ENCODE measurements at places on chromosomes 6 and 20. TPM values are rescaled to one million over a fixed set of nuclear protein-coding genes. Genes with fewer than 3 reads are reported as not detected.
A peak's percentile ranks its signal among the peaks of the same experiment; 100 is the strongest.

GRCh38 chr6:44569931-44570385 is 182.5 kb downstream of the CDC5L start:
- no peak overlapping the region for H3K4me3 ChIP-seq
- H3K27ac ChIP-seq, result peak overlapping the region; percentile 42
- H3K36me3 ChIP-seq, result no peaks in the 10 kb centered on the region
- no peaks in the 10 kb centered on the region for H3K27me3 ChIP-seq
- H3K4me1 ChIP-seq, result no peaks in the 10 kb centered on the region

- H3K36me3 ChIP-seq, result no peaks in the 10 kb centered on the region
- no peaks in the 10 kb centered on the region for H3K4me1 ChIP-seq
- H3K4me3 ChIP-seq, result no peak within 1 kb of the TSS
- no peak within 1 kb of the TSS for H3K27ac ChIP-seq
- no peak for DNase-seq
Observed at GRCh38 chr20:45629496-45630100, at the start of gene WFDC10A. WFDC10A (plus strand) TSS chr20:45629739; CDS start chr20:45629814, 75 bp downstream.

DNA sequence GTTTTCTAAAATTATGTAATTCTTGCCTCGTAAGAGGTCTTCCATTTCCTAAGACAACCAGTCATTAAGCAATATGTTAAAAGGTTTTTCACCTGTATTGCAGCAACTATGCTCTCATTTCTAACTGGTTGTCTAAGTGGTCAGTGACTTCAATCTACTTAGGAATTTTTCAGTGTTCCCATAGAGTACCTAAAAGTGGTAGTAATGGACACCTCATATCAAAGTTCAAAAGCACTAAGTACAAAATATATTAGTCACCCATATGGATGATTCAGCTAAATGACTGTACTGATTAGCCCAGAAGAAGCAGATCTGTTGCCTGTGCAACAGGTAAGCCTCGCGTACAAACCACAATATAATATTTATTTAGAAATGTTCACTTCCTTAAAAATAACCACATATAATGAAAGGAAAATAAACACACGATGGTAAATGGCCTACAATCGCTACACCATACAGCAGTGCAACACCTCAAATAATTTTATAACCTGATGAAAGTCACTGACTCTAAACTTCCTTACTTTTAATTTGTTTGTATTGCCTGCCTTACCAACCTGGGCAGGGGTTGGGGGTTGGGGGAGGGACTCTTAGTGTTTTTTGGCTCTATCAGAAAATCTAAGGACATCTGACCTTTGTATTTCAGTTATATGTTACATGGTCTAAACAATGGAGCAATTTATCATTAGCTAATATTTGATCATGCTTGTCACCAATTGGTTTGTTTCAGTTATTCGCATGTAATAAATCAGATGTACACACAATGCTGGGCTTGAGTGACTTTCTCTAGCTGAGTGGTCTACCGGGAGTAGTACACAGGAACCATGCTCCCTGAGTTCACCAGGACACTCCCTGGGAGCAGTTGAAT is 105.9 kb downstream of the HIVEP2 start:
- H3K27me3 ChIP-seq, result no peaks in the 10 kb centered on the region
- no peak for DNase-seq
- no peaks in the 10 kb centered on the region for H3K36me3 ChIP-seq
- H3K4me1 ChIP-seq, result peaks cover 22% of the 10 kb centered on the region

DNA sequence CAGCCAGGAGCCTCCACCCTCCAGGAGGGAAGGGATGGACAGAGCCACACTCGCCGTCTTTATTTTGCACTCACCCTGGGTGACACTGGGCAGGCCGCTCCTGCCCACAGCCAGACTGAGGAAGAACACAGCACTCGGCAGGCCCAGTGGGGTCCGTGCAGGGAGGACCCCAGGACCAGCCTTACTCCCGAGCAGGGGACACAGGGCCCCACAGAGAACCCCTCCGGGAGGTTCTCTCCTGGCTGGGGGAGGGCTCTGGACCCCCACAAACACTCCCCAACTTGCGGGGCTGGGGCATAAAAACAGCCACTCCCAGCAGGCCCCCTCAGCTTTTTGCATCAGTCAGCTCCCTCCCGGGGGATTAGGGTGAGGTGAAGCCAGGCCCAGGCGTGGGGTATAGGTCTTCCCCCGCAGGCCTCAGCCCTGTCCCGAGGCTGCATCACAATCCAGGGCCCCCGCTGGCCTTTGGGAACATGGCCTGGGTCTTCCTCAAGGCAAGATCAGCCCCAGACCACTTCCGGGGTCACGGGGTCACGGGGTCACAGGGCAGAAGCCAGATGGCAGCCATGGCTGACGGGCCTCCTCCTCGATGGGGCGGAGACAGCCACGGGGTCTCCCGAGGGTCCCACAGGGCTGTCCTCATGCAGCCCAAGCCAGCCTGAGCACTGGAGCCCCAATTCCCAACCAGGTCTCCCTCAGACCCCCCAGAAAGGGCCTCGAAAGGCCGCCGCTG is 3.2 kb downstream of the TNFRSF6B start:
- H3K27ac ChIP-seq, result peak overlapping the region; percentile 38
- H3K36me3 ChIP-seq, result no peaks in the 10 kb centered on the region
- H3K4me3 ChIP-seq, result no peak overlapping the region
- peak; percentile 45 for DNase-seq
- H3K4me1 ChIP-seq, result peaks cover 9% of the 10 kb centered on the region

DNA sequence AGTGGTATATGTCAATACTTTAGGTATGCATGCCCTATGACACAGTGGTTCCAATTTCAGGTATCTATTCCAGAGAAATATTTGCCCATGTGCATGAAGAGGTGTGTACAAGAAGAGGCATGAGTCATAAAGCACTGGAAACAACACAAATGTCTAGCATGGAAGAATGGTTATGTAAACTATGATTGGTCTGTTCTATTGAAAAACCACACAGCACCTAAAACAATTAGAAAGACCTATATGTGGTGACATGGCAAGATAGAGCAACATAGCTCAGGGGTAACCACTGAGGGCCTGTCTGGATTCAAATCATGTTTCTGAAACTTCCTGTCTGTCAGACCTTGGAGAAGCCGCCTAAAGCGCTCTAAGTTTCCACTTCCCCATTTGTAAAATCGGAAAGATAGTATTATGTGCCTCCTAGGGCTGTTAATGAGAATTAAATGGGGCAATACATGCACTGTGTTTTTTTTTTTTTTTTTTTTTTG is 76.0 kb upstream of the SHLD1 start:
- H3K4me3 ChIP-seq, result no peak overlapping the region
- no peaks in the 10 kb centered on the region for H3K4me1 ChIP-seq
- H3K36me3 ChIP-seq, result no peaks in the 10 kb centered on the region
- H3K27ac ChIP-seq, result no peak overlapping the region

DNA sequence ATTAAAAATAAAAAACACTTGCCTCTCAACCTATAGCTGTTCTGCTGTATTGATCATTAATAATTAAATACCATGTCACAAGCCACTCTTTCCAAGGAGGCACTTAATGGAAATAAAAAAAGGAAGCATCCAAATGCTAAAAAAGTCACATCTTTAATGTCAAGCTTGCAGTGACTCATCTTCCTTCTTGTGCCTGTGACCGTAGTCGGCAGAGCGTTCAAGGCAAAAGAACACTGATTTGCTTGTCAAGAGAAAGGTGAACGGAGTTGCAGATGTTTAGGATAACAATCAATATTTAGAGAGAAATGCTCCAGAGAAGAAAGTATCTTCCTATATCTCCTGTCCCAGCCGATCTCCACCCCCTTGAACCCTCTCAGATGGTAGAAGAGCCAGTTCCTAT is 341.0 kb upstream of the OPRM1 start:
- no peaks in the 10 kb centered on the region for H3K27me3 ChIP-seq
- H3K27ac ChIP-seq, result no peak overlapping the region
- no peaks in the 10 kb centered on the region for H3K36me3 ChIP-seq

DNA sequence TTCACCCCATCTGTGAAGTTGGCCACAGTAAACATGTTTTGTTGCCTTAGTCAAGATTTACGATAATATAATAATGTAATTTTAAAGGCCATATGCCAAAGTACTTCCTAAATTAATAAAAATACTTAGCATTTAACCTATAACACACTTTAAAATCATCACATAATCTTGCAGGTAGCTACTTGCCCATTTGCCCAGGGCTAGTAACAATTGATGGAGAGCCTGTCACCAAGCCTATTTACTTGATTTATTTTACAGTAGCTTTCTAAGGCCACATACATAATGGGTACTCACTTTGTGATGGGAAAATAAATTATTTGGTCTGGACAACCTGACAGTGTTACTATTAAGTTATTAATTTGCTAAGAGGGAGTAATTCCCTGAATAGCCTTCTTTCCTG is 14.5 kb downstream of the BTBD9 start:
- H3K4me1 ChIP-seq, result no peaks in the 10 kb centered on the region
- H3K27ac ChIP-seq, result no peak overlapping the region
- H3K36me3 ChIP-seq, result no peaks in the 10 kb centered on the region
- no peaks in the 10 kb centered on the region for H3K27me3 ChIP-seq

GRCh38 chr6:38319256-38320212 is 320.2 kb downstream of the BTBD9 start:
- no peaks in the 10 kb centered on the region for H3K36me3 ChIP-seq
- no peak for DNase-seq
- H3K27me3 ChIP-seq, result no peaks in the 10 kb centered on the region
- no peak overlapping the region for H3K27ac ChIP-seq
- no peak overlapping the region for H3K4me3 ChIP-seq

GRCh38 chr6:138948004-138948403 is 40.0 kb downstream of the REPS1 start:
- no peak for DNase-seq
- H3K27ac ChIP-seq, result no peak overlapping the region
- no peaks in the 10 kb centered on the region for H3K27me3 ChIP-seq
- no peaks in the 10 kb centered on the region for H3K4me1 ChIP-seq

DNA sequence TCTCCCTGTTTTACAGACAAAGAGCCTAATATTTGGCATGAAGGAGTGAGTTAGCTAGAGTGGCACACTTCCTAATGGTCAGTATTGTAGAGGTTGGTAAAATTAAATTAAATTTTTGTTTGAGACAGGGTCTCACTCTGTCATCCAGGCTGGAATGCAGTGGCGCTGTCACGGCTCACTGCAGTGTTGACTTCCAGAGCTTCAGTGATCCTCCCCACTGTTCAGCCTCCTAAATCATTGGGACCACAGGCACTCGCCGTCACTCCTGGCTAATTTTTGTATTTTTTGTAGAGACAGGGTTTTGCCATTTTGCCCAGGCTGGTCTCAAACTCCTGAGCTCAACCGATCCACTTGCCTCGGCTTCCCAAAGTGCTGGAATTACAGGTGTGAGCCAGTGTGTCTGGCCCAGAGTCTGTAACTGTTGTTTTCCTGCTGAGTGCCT is 70.9 kb downstream of the SCAND1 start:
- no peaks in the 10 kb centered on the region for H3K4me1 ChIP-seq
- peak overlapping the region; percentile 61 for H3K27ac ChIP-seq
- no peak for DNase-seq
- H3K4me3 ChIP-seq, result no peak overlapping the region
- peaks cover 4% of the 10 kb centered on the region for H3K36me3 ChIP-seq

DNA sequence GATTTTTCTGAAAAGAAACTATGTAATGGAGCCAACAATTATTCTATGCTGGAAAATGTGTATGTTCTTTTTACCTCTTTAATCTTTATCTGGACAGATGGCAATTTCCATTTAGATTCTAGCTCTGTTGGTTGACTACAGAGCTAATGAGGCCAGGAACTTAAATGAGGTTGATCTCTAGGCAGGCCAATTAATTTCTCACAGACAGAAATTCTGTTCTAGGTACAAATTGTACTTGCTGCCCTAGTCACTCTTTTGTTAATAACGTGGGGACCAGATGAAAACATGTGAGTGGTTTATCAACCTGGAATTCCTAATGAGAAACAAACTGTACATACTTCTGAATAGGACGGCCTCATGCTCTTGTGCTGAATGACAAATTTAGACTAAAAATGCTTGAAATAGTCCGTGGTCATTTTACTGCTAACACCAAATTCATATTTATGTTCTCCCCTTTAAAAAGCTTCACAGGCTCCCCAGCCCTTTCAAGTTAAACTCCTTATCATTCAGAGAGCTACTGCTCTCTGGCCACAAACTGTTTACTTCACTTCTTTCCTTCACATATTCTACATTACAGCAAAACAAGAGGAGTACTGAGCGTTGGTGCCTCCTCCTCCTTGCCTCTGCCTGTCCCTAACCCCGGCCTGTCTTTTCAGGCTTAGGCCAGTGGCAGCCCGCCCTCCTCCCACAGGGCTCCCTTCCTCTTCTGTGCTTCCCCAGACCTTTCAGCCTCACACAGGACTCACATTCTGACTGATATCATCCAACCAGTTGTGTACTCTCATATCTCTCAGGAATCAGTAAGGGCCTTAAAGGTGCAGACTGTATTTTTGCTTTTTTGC is 41.4 kb downstream of the DTNBP1 start:
- H3K27ac ChIP-seq, result peak overlapping the region; percentile 40
- no peaks in the 10 kb centered on the region for H3K27me3 ChIP-seq
- no peak overlapping the region for H3K4me3 ChIP-seq

GRCh38 chr6:129893640-129894039 is 32.5 kb upstream of the TMEM244 start:
- no peaks in the 10 kb centered on the region for H3K27me3 ChIP-seq
- no peak overlapping the region for H3K4me3 ChIP-seq
- no peak overlapping the region for H3K27ac ChIP-seq
- H3K4me1 ChIP-seq, result no peaks in the 10 kb centered on the region

DNA sequence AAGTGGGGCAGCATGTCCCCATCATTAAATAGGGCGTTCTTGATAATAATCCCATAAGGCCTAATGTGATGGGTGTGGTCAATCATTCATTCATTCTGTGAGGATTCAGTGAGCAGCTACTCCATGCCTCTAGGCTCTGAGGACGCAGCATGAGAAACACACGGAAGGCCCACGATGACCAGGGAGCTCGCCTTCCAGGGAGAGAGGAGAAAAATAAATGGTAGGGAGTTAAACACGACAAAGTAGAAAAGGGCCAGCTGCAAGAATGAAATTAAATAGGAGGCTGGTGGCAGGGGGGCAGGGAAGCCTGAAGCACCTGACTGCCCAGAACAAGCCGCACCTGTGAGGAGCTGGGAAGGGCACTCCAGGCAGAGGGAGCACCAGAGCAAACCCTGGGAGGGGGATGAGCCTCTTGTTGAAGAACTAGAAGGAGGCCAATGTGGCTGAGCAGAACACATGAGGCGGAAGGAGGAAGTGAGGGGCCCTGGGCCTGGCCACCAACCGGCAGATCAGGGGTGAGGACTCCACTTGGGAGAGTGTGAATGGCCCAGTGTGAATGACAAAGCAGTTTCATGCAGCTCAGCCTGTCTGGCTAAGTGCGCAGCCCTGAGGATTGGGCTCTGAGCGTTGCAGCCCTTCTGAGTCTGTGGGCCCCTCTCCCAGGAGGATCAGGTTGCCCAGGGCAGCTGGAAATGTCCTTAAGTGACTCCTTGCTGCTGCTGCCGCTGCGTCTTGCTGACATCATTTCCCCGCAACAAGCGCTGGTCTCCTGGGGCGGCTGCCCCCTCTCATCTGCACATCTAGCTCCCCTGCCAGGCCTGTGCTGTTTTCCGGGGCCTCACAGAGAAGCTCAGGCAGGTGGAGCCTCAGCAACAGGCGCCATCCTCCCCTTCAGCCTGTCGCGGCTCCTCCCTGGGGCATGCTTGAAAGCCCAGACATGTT is 99.9 kb downstream of the CDH26 start:
- H3K4me3 ChIP-seq, result no peak overlapping the region
- DNase-seq, result no peak
- no peak overlapping the region for H3K27ac ChIP-seq
- H3K27me3 ChIP-seq, result no peaks in the 10 kb centered on the region

The CCDC170 gene
- 0.35 TPM for total RNA-seq

The MMP24OS gene
- total RNA-seq, result 86.1 TPM

The GPLD1 gene
- total RNA-seq, result 2.1 TPM

The LSM14B gene
- 34.3 TPM for total RNA-seq

The PNLDC1 gene
- total RNA-seq, result not detected

The PLCB4 gene
- 3.5 TPM for total RNA-seq

The PPP1R11 gene
- total RNA-seq, result 56.3 TPM

The POU5F1 gene
- total RNA-seq, result 121 TPM

Measured in Peyer's patch (tissue), 4 donors.